Cardiac muscle cell (in vitro differentiated cells and primary cell): ENCODE measurements at places on chromosomes 6 and 20.

- H3K36me3 ChIP-seq, result no peaks in the 10 kb centered on the region
- DNase-seq, result no peak
- H3K27me3 ChIP-seq, result peaks cover 20% of the 10 kb centered on the region
- H3K4me3 ChIP-seq, result peak overlapping the region; percentile 97
- no peak overlapping the region for H3K27ac ChIP-seq
Observed at GRCh38 chr6:41545247-41545702, 906 bp upstream of the FOXP4 start.

DNA sequence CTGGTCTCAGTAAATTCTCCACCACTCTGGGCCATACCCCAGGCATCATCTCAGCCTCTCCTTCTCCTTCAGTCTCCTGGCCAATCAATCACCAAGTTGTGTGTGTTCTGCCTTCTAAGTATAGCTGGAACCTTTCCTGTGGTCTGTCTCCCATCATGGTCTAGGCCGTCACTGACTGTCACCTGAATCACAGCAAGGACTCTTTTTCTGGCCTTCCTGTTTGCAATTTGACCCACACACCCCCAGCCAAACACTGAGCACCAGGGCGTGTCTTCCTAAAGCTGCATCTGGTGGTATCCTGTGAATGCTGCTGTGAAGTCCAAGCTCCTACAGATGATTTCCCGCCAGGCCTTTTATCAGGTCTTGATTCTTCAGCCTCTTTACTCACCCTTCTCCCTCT is 52.6 kb upstream of the PRELID3B start:
- no peaks in the 10 kb centered on the region for H3K27me3 ChIP-seq
- no peaks in the 10 kb centered on the region for H3K36me3 ChIP-seq

GRCh38 chr6:125154118-125154760 is 666 bp downstream of the TPD52L1 start:
- DNase-seq, result no peak
- no peaks in the 10 kb centered on the region for H3K36me3 ChIP-seq
- H3K4me1 ChIP-seq, result no peaks in the 10 kb centered on the region
- H3K4me3 ChIP-seq, result peak overlapping the region; percentile 52

GRCh38 chr20:24043294-24043693 is 54.7 kb upstream of the GGTLC1 start:
- H3K27me3 ChIP-seq, result no peaks in the 10 kb centered on the region
- no peak for DNase-seq
- H3K4me3 ChIP-seq, result no peak overlapping the region
- no peaks in the 10 kb centered on the region for H3K36me3 ChIP-seq
- no peak overlapping the region for H3K27ac ChIP-seq
